Esophagus muscularis mucosa (tissue), 4 donors: ENCODE measurements at places on chromosomes 6 and 20. TPM values are rescaled to one million over a fixed set of nuclear protein-coding genes. Genes with fewer than 3 reads are reported as not detected.

Gene OR2J3
- not detected for total RNA-seq

Gene CAGE1
- total RNA-seq: not detected

Gene LKAAEAR1
- not detected for total RNA-seq

Gene PLCB4
- 34.1 TPM for total RNA-seq

DNA sequence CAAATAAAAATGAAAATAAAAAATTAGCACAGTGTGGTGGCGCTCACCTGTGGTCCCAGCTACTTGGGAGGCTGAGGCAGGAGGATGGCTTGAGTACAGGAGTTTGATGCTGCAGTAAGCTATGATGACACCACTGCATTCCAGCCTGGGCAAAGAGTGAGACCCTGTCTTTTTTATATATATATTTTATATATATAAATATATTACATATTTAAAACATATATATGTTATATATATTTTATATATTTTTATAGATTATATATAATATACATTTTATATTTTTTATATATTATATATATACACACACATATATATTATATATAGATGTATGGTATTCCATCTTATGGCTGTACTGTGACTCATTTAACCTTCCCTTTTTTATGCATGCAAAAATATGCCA, 87.6 kb upstream of the PMEPA1 start:
- no peak for DNase-seq

DNA sequence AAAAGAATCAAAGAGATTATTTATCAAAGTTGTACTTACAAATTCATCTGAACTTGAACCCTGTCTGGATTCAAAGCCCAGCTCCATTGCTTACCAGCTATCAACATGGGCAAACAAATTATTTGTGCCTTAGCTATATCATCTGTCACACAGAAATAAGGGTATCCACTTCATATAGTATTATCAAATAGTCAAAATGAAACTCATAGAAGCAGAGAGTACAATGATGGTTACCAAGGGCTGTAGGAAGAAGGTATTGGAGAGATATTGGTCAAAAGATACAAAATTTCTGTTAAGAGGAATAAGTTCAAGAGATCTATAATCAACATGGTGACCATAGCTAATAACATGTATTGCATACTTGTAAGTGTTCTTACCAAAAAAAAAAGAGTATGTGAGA, 87.8 kb upstream of the CCDC28A start:
- no peak for DNase-seq

DNA sequence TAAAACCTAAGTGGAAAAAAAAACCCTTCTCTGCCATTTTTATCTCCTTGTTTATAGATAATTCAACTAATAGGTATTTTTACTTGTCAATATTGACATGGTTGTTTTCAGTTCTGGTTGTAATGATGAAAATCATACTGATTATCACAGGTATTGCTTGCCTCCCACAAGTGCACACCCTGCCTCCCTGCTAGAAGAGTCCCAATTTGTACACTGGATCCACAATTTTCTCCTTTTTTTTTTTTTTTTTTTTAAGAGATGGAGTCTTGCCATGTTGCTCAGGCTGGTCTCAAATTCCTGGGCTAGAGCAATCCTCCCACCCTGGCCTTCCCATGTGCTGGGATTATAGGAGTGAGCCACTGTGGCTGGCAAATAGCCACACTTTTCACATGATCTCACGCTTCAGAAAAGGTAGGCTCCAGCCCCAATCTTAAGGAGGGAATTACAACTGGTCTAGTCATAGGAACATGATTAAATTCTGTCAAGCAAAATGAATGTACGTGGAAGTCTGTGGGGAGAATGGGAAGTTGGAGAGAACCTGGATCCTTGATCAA, 12.3 kb downstream of the DYNLT2 start:
- no peak for DNase-seq

GRCh38 chr6:79188885-79189480, 45.5 kb downstream of the HMGN3 start:
- no peak for DNase-seq

- DNase-seq: no peak
Measured at GRCh38 chr6:161439093-161439492, 165.2 kb upstream of the AGPAT4 start.

DNA sequence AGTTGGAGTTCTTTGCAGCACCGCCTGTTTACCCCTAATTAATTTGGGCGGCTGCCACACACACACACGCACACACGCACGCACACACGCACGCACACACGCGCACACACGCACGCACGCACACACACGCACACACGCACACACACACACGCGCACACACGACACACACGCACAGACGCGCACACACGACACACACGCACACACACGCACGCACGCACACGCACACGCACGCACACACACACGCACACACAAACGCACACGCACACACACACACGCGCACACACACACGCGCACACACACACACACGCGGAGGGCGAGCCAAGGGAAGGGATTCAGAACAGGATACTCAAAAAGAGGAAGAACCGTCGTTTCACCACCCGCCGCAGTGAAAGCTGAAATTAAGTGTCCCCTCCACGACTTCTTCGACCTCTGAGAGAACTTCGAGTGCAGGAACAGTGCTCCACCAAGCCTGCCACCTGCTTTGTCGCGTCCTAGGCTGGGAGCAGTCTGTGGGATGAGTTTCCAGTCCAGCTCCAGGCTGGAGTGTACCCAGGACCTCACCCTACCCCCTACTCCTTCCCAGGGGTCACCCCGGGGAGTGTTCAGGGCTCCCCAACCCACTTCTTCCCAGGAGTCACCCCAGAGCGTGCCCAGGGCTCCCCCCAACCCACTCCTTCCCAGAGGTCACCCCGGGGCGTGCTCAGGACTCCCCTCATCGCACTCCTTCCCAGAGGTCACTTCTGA, 1.1 kb downstream of the RNASET2 start:
- no peak for DNase-seq

GRCh38 chr6:25277857-25278256, 1.3 kb upstream of the CARMIL1 start:
- no peak for DNase-seq

GRCh38 chr6:22980446-22980845, 411.1 kb downstream of the HDGFL1 start:
- no peak for DNase-seq

DNA sequence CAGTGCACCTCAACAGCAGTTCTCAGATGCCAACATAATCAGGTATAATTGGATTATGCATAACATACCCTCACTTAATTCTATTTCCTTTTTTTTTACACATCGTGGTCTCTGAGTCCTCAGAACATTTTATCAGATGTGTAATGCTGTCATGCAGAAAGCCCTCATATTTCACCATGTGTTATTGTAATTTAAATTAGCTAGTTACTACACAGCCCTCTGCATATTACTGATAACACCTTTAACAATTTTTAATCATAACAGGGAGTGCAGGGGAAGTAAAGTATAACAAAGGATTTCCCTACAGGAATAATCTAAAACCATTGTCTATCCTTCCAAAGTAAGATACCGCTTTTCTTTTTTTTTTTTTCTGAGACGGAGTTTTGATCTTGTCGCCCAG, 91.9 kb upstream of the CCDC28A start:
- no peak for DNase-seq

- DNase-seq: no peak
Measured at GRCh38 chr6:163455552-163455951, 41.0 kb downstream of the QKI start.

DNA sequence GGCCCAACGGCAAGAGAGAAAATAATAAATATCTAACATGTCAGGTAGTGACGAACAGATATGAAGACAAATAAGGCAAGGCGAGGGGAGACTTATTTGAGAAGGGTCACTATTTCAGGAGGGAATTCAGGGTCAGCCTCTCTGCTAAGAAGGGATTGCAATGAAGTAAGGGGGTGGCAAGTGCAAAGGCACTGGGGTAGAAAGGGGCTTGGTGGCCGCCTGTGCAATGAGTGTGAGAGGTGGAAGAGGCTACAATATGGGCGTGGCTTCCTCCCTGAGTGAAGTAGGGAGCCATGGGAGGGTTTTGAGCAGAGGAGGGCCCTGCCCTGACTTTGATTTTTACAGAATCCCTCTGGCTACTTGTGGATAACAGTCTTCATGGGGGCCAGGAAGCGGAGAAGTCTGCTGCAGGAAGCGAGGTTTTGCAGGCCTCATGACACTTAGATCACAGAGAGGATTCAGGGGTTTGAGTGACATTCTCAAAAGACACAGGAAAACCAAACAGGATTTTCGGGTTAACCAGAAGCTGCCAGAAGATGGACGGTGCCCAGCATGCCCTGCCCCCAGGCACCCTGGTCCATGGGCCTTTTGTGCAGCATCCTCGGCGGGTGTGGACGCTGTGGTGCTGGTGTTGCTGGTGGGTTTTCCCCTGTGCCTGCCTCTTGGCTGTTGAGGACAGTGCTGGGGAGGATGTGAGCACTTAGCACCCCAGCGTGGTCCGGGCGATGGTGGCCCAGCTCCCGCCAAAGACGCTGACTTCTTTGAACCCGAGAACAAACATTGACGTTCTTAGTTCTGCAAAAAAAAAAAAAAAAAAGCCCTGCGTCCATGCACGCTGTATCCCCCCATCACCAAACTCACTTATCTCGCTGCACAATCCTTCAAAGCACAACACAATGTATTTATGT, 124.2 kb upstream of the PTPN1 start:
- DNase-seq: no peak

DNA sequence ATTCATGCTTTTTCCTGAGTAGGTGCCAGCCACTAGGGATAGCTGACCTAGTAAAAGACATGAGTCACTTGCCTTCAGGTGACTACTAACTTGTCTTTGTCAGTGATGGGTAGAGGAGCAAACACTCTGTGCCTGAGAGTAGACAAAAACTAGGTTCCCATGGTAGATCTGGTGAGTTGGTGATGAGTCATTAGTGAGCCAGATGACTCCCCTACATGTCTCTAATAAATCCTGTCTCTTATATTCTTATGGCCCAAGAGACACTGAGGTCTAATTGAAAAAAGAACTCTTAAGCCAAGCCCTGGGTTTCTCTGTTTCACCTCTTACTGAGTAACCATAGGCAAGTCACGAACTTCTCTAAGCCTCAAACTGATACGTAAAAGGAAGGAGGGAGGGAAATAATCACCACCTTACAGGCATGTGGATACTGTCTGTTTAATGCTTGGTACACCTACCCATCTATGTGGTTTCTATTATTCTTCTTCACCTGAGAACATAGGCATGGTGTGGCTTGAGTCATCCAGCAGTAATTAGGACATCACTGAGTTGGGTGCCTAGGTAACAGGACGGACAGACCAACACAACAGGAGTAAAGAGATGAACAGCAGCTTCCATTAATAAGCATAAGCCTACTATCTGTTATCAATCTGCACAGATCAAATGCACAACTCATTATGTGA, 20.3 kb downstream of the TTPAL start:
- no peak for DNase-seq

DNA sequence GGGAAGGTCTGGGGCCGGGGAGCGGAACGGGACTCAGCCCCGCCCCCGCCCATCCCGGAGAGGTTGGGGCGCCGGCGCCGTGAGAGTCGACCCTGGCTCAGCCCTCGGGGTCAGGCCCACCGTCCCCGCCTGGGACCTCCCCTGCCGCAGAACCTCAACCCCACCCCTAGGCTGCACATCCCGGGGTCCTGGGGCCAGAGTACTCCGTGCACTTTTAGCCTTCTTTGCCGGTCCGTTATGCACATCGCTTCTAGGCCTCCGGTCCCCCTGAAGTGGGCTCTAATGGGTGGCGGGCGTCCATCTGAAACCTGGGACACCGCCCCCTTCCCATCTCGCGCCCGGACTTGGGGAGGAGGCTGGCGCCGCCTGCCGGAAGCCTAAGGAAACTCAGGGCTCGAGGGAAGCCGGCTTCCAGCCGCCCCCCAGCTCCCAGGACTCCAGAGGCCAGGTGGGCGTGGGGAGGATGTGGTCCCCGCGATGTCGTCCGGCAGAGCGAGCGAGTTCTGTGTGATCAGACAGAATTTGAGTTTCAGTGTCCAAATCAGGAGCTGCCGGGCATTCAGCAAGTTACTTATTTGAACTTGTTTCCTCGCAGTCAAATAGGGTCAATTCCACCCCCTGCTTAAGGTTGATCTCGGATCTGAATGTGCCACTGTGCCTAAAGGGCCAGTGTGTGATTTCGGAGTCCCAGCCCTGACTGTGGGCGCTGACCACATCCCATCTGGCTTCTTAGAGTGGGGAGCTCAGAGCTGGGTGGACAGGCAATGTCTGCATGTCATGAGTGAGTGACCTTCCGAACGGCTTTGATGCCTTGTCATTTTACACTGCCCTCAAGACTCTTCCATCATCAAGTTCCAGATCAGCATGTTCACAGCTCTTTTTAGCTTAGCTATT, 47.6 kb downstream of the CPXM1 start:
- no peak for DNase-seq

GRCh38 chr6:160039441-160039840, 70.6 kb downstream of the IGF2R start:
- DNase-seq: no peak

DNA sequence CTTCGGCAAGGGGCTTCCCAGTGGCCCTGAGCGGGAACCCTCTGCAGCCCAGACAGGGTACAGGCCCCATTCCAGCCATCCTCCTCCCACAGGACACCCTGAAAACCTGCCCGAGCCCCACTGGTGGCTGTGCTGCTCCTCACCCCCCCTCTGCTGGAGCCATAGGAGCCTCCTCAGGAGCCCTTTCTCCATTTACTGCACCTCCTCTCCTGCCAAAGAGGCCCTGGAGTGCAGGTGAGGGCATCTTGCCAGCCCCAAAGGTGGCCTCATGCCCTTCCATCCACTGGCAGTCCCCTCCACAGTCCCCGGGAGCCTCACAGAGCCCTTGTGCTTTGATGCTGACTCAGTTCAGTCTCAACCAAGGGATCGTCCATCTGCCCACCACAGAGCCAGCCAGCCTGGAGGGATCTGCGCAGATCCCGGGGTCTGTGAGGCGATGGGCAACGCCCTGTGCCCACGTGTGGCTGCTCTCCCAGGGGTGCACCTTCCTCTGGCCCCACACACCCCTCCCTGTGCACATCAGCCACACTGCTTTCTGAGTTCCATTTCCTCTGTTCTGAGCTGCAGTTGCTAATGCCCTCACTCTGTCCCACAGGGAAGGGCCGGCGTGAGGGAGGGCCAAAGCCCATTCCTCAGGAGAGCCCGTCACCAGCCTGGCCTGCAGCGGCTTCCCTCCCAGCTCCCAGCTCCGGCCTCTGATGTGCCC, 228.5 kb downstream of the DLL1 start:
- DNase-seq: no peak
